ENCODE measurements at places on chromosomes 6 and 20.
A peak's percentile ranks its signal among the peaks of the same experiment; 100 is the strongest.

DNA sequence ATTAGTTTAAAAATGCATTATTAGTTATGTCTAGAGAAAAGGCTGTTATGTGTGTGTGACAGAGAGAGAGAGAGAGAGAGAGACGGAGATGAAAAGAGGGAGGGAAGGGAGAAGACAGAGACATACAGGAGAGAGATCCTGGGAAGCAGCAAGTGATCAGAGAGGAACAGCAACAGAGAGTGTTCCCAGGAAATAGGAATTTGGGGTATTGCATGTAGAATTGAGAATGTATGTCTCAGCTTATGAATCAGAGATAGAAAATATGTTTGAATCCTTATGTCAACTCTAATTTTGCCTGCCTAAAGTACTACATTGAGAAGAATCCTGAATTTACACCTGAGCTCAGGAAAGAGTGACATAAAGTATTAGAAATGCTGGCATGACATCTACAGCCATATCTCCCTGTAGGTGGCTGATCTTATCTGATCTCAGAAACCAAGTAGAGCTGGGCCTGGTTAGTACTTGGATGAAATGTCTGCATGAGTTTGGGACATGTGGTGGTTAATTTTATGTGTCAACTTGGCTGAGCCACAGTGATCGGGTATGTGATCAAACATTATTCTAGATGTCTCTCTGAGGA is 130.6 kb downstream of the TENT5A start:
- no peak for DNase-seq

DNA sequence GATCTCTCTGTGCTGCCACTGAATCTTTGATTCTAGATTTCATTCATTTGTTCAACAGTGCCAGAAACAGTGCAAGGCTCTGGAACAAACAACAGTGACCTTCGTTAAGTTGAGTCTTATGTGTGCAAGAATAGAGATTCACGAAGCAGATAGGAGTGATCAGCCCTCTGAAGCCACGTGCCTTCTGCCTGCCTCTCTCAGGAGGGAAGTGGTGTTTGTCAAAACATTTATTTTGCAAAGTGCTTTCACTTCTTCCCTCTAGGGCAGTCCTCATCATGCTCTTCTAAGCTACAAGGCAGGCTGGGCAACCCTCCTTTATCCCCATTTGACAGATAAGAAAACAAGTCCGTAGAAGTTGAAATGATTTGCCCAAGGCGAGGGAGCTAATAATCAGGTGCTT is 204.3 kb downstream of the TFAP2C start:
- DNase-seq: no peak

GRCh38 chr20:47392015-47392720 is 35.7 kb upstream of the ZMYND8 start:
- no peak for DNase-seq

GRCh38 chr6:29887819-29888776 is 54.2 kb upstream of the HLA-A start:
- no peak for DNase-seq

- DNase-seq: no peak
Observed at GRCh38 chr20:44609006-44609515, 26.7 kb downstream of the PKIG start.

DNA sequence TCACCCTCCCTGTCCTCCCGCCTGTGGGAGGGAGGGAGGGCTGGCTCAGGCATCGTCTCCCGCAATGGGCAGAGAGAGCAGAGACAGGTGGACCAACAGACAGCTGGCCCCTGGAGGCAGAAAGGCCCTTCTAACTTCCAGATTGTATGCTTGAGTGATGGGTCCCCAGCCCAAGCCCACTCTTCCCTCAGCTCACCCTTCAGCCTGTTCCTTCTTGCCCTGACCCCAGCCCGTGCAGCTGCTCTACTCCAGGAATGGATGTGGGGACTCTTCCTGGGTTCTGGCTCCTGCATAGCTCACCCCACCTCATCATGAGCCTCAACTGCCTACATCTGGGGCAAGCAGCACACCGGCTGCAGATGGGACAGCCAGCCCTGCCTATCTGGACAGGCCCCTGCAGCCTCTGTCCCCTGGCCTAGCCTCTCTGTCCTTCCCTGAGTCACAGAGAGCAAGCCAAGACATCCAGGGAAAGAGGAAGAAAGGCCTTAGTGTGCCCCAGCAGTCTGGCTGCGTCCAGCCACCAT is 11.5 kb upstream of the SLC22A7 start:
- no peak for DNase-seq

DNA sequence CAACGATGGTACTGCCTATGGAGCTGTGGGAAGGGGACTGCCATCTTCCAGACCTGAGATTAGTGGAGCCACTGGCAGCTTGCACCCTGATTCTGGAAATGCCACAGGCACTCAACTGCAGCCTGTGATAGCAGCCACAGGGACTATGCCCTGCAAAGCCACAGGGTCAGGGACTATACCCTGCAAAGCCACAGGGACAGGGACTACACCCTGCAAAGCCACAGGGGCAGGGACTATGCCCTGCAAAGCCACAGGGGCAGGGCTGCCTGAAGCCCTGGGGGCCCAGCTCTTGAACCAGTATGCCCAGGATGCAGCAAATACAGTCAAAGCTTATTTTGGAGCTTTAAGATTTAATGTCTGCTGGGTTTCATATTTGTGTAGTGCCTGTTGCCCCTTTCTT is 346.6 kb downstream of the C6orf118 start:
- DNase-seq: no peak

DNA sequence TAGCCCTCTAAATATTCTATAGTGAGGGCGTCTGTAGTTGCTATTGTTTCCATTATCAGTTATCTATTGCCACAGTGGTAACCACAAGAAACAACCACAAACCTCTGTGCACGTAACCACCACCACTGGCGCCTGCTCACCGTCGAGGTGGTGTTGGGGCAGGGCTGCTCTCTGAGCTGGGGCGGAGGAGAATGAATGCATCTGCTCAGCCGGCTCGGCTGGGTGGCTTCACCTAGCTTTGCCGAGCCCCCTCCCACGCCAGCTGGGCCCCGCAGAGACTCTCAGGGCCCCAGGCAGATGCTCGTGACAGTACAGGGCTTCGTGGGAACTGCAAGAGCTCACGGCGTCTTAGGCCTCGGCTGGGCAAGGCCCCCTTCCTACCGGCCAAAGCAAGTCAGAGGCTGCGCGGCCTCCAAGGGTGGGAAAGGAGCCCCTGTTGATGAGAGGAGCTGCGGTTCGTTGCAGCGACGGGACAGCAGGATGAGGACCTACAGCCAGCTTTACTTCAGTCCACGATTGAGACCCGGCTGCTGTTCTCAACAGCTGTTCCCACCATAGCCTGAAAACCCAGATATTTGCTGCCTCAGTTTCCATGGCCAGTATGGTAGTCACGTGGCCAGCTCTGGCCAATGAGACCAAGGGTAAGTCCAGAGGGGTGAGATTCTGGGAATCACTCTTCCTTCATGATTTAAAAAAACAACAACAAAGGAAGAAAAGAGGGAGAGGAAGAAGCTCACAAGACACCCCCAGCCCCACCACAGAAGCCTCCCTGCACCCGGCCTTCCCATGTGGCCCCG is 120.2 kb upstream of the AFDN start:
- no peak for DNase-seq

DNA sequence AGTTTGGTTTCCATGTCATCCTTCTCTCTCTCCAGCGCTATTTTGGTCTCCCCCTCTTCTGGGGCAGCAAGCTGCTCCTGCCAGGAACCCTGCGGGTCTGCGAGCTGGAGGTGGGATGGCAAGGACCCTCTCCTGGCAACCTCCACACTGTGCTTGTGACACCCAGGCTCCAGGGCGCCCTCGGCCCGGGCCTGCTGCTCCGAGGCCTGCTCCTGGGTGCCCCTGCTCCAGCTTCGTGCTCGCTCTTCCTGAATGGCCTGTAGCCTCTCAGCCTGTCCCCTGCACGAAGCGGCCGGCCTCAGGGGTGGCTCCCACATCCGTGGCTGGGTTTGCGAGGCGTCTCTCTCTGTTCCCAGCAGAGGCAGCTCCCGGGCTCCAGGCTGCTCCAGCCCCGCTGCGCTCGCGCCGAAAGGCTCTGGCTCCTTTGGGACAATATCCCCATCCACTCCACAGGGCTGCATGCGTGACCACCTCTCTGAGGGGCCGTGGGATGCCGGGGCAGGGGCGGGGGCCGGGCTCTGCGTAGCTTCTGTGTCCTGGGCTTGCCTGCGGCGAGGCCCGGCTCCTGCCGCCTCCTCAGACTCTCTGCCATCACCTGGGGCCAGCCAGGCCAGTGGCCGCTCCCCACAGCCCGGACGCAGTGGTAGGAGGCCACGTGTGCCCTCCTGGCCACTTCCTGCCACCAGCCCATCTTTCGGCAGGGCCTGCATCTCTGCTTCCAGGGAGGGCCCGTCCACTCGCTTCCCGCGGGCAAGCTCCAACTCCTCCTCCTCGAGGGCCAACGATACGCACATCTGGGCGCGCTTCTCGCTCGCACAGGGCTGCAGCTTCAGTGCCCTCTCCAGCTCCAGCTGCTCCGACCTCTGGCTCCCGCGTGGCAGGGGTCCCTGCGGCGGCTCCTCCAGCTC is 68.9 kb downstream of the GINS1 start:
- no peak for DNase-seq

- no peak for DNase-seq
Observed at GRCh38 chr20:22020201-22020600, 314.7 kb downstream of the PAX1 start.

DNA sequence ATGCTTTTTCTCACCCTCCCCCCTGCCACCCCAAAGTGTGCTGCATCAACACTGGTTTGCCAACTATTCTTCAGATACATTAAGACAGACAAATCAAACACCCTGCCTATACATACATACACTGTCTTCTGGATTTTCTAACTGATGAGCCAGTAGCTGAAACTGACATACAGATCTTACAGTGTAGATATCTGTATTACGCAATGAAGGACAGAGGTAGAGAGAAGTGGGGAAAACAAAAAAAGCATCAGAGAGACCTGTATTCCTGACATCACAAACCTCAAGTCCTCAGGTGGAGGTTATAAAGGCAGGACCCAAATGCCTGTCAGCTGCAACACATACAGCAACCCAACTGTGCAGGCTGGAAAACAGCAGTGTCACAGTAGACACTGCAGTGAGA is 535.4 kb downstream of the HACE1 start:
- DNase-seq: no peak

DNA sequence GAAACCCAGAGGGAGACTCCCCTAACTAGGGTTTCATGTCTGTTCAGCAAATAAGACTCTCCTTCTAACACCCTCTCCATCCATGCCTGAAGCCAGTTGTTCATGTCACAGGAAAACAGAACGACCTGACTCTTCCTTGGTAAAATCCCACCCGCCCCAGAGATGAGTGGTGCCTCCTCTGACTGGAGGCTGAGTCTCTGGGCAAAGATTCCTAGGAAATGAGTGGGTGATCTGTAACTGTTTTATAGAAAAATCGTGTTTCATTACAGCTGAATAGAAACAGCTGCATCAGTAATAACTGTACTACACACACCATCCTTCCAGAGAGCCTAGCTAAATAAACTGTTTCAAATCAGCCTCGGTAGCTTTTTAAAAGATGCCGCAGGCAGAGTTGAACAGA is 37.4 kb upstream of the MRPS10 start:
- DNase-seq: no peak

DNA sequence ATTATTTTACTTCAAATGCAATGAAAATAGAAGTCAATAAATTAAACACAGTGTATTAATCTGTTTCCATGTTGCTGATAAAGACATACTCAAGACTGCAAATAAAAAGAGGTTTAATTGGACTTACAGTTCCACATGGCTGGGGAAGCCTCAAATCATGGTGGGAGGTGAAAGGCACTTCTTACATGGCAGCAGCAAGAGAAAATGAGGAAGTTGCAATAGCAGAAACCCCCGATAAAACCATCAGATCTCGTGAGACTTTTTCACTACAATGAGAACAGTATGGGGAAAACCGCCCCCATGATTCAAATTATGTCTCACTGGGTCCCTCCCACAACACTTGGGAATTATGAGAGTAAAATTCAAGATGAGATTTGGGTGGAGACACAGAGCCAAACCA is 82.2 kb downstream of the GPR63 start:
- DNase-seq: no peak

DNA sequence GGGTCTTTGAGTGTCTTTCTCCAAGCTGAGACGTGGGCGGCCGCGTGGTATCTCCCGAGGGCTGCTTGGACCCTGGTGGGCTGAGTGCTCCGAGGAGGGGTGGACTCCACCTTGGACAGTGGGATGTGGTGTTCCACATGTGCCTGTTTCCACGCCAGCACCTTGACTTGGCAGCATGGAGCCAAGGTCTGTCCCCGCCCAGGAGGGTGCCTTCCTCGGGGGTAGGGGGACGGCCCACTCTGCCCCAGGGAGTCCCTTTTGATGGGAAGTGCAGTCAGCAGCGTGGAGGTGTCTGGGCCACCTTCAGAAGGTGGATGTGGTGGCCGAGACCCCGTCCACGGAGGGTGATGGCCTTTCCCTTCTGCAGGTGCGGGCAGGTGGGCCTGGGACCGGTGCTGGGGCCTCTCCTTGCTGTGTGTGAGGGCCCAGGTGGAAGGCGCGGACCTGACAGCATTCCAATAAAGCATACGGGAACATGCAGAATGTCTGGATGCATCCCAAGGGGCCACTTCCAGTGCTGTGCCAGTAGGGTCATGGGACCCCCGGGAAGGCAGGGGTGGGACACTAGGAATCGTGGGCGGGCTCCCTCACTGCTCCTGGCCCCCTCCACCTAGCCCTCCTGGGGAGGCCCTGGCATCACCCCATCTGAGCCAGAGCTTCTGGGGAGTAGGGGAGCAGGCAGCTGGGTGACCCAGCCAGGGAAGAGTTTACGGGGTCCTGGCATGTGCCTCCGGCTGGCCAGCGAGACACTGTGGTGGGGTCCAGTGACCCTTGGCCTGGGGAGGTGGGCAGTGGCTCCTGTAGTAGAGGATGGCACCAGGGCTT is 3.5 kb upstream of the COL20A1 start:
- DNase-seq: no peak

DNA sequence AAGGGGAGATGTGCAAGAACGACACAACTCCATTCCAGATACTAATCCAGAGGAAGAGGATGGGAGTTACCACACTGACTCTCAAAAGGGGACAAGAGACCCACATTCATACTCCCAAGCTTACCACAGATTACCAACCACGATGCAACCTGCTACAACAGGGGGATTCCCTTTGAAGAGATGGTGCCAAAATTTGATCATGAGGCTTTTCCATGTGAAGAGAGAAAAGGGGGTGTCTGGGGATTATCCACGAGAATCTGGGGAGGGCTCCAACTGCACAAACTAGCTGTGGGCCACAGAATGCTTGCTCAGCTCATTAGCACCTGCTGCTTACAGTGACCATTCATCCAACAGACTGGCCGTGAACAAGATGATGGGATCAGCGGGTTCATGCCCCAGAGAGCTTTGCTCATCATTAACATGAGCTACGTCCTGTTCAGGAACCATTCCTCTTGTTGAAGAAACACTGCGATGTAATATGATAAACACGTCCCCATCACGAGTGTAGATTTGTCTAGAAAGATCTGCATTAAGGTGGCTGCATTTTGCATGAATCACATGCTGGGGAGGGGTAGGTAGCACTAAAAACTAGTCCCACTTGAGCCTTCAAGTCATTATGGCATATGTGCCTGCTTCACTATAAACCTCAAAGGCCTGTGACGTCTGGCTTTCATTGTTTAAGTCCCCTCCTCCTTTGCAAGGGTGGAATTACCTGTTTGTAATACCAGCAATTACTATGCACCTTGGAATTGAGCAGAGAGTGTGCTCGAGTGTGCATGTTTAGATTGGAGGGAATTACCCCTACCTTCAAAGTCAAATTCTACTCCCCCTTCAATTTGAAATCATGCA is 4.0 kb downstream of the PLAGL2 start:
- DNase-seq: peak; percentile 30

GRCh38 chr6:72260489-72260888 is 361.4 kb upstream of the KCNQ5 start:
- no peak for DNase-seq

All from NCI-H2081 (cell line).